ENCODE measurements at places on chromosomes 5 and 9. TPM values are rescaled to one million over a fixed set of nuclear protein-coding genes. Genes with fewer than 3 reads are reported as not detected.

DNA sequence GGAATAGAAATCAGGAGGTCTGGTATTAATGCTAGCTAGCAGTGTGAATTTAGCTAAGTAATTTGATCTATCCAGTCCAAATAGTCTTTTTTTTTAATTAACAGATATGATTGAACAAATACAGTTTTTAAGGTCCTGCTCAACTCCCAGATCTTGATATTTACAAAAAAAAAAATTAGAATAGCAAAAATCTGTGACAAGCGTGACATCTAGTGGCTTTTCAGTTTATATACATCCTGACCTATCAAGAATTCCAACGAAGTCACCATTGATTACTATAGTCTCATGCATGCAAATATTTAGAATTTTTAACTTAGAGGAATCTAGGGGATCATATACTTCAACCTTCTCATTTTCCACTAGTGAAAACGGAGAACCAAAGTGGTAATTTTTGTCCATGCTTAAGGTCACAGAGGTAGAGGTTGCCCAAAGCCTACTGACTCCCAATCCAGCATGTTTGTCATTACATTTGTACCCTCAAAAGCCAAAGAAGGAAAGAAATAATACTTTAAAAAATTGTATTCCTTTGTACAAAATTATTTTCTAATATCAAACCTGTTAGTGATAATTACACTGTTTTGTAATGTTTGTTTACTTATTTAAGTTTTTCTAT lies 17.6 kb upstream of the TARS1 start:
- H3K4me1 ChIP-seq = no peaks in the 10 kb centered on the region
- H3K36me3 ChIP-seq = no peaks in the 10 kb centered on the region
- no peak overlapping the region for H3K27ac ChIP-seq
- no peak for DNase-seq

DNA sequence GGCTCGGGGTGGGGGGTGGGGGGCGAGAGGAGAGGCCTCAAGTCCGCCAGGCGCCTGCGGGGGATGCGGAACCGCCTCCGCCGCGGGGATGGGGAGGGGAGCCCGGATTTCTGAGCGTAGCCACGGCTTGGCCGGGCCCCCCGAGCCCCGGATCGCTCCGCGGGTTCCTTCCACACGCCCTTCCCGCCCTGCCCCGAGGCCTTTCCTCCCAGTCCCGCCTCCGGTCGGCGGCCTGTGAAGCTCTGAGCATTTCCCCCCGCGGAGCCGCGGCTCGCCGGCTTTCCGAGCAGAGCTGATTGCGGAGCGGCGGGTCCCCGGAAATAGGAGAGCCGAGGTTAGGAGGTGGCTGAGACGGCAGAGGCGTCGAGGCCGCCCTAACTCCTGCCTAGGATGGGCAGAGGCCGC lies 6.1 kb downstream of the IRX4 start:
- peaks cover 17% of the 10 kb centered on the region for H3K4me1 ChIP-seq
- no peak overlapping the region for H3K27ac ChIP-seq
- H3K36me3 ChIP-seq = no peaks in the 10 kb centered on the region
- H3K4me3 ChIP-seq = no peak overlapping the region
- H3K27me3 ChIP-seq = peaks cover 52% of the 10 kb centered on the region

GRCh38 chr9:136326061-136326760 lies 1.1 kb upstream of the GPSM1 start:
- H3K27me3 ChIP-seq = peaks cover 16% of the 10 kb centered on the region
- DNase-seq = no peak
- no peaks in the 10 kb centered on the region for H3K36me3 ChIP-seq
- H3K4me1 ChIP-seq = peaks cover 11% of the 10 kb centered on the region

DNA sequence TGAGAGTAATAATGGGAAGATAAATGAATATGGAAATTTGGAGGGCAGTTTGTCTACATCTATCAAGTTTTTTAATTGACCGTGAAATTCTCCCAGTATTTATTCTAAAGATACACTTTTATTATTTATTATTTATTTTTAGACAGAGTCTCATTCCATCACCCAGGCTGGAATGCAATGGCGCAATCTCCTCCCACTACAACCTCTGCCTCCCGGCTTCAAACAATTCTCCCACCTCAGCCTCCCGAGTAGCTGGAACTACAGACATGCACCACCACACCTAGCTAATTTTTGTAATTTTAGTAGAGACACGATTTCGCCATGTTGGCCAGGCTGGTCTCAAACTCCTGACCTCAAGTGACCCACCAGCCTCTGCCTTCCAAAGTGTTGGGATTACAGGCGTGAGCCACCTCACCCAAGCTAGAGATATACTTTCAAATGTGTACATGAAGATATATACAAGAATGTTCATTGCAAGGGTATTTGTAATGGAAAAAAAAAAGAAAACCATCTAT lies 97.7 kb upstream of the SLC12A2 start:
- H3K27me3 ChIP-seq = no peaks in the 10 kb centered on the region
- peaks cover 6% of the 10 kb centered on the region for H3K36me3 ChIP-seq
- no peak overlapping the region for H3K27ac ChIP-seq

DNA sequence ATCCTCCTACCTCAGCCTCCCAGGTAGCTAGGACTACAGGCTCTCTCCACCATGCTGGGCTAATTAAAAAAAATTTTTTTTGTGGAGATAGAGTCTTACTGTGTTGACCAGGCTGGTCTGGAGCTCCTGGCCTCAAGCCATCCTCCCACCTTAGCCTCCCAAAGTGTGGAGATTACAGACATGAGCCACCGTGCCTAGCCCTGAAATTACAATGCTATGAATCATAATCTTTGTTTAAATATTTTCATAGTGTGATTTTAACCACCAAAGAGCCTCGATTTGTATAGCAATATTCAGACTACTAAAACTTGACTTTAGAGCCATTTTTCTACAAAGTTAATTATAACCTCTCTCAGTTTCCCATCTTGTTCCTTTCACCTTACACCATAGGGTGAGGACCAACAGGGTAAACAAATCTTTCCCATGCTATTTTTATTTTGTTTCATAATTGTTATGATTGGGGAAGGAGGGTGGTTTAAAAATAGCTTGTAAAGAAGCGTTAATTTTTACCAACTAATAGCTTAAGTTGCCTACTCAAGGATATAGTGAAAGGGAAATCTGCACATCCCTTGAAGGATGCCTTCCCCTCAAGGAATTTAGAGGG lies 32.7 kb downstream of the UBE2D2 start:
- no peak for DNase-seq
- H3K36me3 ChIP-seq = peaks cover 23% of the 10 kb centered on the region
- H3K4me3 ChIP-seq = no peak overlapping the region
- no peak overlapping the region for H3K27ac ChIP-seq
- H3K4me1 ChIP-seq = peaks cover 72% of the 10 kb centered on the region

DNA sequence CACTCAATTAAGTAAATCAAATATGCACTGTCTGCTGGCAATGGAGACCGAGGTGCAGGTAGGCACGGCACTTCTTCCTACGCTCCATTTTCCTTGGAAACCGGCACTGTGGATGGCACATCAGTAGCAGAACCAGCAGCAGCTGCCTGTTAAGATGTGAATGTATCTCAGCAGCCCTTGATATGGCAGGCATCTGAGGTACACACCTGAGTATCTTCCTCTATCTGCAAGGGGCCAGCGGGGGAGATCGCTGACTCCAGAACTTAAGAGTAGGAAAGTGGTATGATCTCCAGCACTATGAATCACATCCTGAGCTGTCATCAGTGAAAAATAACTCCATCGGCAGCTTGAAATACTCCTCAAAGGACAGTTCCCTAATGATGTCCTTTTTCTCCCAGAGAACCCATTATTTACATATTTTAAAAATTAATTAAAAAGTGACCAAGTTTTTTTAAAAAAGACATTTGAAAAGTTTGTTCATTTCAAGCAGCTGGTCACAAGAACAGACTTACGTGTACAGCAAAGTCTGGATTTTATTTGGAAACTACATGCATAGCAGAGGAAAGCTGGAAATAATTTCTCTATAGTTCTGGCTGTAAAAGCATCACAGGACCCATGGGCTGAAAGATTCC lies 97.1 kb downstream of the ADAMTS12 start:
- no peaks in the 10 kb centered on the region for H3K4me1 ChIP-seq
- DNase-seq = no peak
- no peak overlapping the region for H3K27ac ChIP-seq

- H3K4me3 ChIP-seq = no peak overlapping the region
- DNase-seq = no peak
- no peaks in the 10 kb centered on the region for H3K27me3 ChIP-seq
- H3K4me1 ChIP-seq = no peaks in the 10 kb centered on the region
- H3K36me3 ChIP-seq = no peaks in the 10 kb centered on the region
These were observed 129.6 kb downstream of the IZUMO3 start for GRCh38 chr9:24416136-24416535.

GRCh38 chr9:112443200-112443599 lies 43.4 kb upstream of the KIAA1958 start:
- peaks cover 10% of the 10 kb centered on the region for H3K36me3 ChIP-seq
- no peaks in the 10 kb centered on the region for H3K27me3 ChIP-seq
- no peak for DNase-seq
- H3K27ac ChIP-seq = no peak overlapping the region
- no peak overlapping the region for H3K4me3 ChIP-seq

GRCh38 chr5:84301535-84301934 lies 83.1 kb downstream of the EDIL3 start:
- no peaks in the 10 kb centered on the region for H3K4me1 ChIP-seq
- H3K4me3 ChIP-seq = no peak overlapping the region
- H3K27me3 ChIP-seq = no peaks in the 10 kb centered on the region
- no peaks in the 10 kb centered on the region for H3K36me3 ChIP-seq

GRCh38 chr5:65262649-65263059 lies 219.1 kb downstream of the ADAMTS6 start:
- DNase-seq = no peak
- no peak overlapping the region for H3K27ac ChIP-seq
- H3K27me3 ChIP-seq = no peaks in the 10 kb centered on the region
- no peaks in the 10 kb centered on the region for H3K4me1 ChIP-seq
- H3K4me3 ChIP-seq = no peak overlapping the region
- peaks cover 5% of the 10 kb centered on the region for H3K36me3 ChIP-seq

DNA sequence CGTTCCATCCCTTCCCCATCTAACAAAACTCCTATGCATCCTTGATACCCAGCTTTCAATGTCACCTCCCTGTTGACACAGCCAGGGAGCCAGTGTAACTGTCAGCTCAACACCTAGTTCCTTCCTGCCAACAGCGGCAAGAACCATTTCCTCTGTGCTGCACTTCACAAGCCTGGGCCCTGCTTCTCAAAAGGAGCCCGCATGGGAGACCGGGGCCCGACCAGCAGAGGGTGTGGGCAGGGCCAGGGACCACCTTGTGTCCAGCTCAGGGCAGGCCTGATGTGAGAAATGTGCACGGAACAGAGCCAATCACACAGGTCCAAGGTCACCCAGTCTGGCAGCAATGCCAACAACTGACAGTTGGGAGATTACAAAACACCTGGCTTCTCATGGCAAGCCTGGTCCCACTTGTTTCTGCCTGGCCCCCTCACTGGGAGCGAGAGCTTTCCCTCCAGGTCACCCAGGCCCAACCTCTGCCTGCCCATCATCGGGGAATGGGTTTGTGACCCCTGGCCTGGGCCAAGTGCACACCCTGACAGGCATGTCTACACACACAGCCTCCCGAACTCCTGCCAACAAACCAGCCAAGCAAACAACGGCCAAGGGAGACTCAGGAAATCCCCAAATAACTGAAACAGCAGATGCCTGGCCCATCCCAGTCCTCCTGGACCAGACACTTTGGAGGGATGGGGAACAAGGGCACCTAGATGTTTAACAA lies 3.1 kb downstream of the RNF44 start:
- peak overlapping the region; percentile 97 for H3K4me3 ChIP-seq
- H3K36me3 ChIP-seq = peaks cover 30% of the 10 kb centered on the region
- DNase-seq = no peak

- no peak for DNase-seq
- no peak overlapping the region for H3K27ac ChIP-seq
- no peak overlapping the region for H3K4me3 ChIP-seq
- H3K27me3 ChIP-seq = no peaks in the 10 kb centered on the region
- peaks cover 25% of the 10 kb centered on the region for H3K4me1 ChIP-seq
These were observed 8.2 kb downstream of the CSF1R start for GRCh38 chr5:150077996-150078801.

DNA sequence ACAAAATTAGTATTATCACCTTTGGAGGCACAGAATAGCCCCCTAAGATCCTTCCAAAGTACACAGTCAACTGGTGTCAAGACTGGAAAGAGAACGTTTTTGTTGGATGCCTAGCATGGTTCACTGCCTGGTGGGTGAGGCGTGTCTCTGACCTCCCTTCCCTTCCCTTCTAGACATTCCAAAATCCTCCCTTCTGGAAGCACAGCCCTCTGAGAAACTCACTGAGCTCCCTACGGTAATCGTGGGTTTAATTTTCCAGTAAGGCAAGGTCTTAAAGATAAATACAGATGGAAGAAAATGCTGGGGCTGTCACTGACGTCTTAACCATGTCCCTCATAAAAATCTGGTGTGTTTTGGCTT lies 138.8 kb downstream of the LIFR start:
- no peaks in the 10 kb centered on the region for H3K36me3 ChIP-seq
- no peaks in the 10 kb centered on the region for H3K4me1 ChIP-seq
- no peak overlapping the region for H3K27ac ChIP-seq
- no peak overlapping the region for H3K4me3 ChIP-seq

GRCh38 chr5:33736510-33736909 lies 155.3 kb downstream of the ADAMTS12 start:
- no peak for DNase-seq
- H3K4me3 ChIP-seq = no peak overlapping the region
- H3K27ac ChIP-seq = no peak overlapping the region
- no peaks in the 10 kb centered on the region for H3K36me3 ChIP-seq
- peaks cover 4% of the 10 kb centered on the region for H3K27me3 ChIP-seq

DNA sequence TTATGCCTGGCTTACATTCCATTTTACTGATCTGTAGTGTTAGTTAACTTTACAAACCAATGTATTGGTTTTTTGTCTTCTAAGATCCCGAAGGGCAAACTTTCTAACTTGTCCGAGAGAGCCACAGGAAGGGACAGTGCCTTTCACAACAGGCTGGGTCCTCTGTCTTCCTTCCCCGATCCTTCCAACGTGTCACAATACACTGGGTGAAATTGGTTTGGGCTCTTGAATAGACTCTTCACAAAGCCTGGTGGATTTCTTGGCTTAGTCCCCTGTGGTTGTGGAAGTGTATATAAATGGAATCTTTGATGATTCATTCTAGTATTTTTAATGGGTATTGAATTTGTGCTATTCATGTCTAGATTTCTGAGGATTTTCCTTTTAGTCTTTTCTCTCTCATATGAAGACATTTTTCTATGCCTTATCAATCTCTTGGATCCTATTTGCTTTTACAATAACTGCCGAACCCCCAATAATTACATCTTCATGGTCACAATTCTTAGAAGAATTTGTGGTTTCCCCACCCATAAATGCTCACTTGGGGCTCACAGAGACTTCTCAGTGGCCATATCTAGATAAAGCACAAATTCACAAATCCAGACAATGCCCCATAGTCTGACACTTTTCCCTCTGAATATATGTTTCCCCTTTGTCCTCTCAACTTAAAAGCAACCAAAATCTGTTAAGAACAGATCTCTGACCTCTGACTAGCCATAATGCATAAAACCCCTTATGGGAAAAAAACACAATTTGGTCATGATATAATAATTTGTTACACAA lies 107.7 kb downstream of the MTRR start:
- H3K4me1 ChIP-seq = peaks cover 2% of the 10 kb centered on the region
- no peak overlapping the region for H3K4me3 ChIP-seq
- H3K27me3 ChIP-seq = no peaks in the 10 kb centered on the region

The CNTLN gene
- 0.46 TPM for total RNA-seq

The LHX6 gene
- total RNA-seq = not detected

The SOWAHA gene
- total RNA-seq = not detected

The STKLD1 gene
- total RNA-seq = 0.37 TPM

The GPX3 gene
- total RNA-seq = 0.76 TPM

All from activated B cell treated with CpG ODN at 0.5 μM for 24 hours (primary cell).